ENCODE measurements at places on chromosomes 7 and 10.

DNA sequence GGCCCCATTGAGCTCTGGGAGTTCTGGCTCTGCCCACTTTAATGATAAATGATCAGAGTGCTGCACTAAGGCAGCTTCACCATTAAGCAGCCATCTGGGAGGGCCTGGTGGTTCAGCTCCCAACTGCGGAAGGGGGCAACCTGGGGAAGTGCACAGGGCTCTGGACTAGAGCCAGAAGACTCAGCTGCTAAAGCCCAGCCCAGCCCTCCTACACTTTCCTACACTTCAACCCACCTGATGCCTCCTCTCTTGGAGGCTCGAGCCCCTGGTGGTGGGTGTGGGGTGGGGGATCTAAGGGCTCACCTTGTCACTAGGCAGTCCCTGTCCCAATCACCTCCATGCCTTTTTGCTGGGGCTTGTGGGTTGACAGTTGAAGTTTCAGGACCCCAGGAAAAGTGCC lies 60.6 kb upstream of the ANTXRL start:
- DNase-seq: no peak

GRCh38 chr7:83469076-83469475 lies 179.9 kb downstream of the SEMA3E start:
- no peak for DNase-seq

GRCh38 chr10:112356686-112357085 lies 17.2 kb upstream of the ACSL5 start:
- DNase-seq: no peak

DNA sequence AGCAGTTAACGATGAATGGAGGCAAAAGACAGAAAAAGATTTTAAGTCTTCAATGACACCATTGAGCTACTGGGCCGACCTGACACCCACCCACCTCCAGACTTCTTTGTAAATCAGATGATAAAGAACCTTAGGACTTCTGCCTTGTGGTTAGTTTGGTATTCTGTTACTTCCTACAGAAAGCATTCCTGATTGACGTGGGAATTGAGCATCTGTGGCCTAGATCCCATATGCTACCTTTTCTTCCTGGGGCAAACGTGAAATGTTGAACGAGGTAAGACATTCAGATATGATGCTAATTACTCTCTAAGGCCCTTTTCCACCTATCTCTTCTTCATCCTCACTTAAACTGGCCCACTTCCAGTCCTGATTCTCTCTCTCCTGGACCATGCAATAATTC lies 10.2 kb downstream of the PRLHR start:
- DNase-seq: no peak

DNA sequence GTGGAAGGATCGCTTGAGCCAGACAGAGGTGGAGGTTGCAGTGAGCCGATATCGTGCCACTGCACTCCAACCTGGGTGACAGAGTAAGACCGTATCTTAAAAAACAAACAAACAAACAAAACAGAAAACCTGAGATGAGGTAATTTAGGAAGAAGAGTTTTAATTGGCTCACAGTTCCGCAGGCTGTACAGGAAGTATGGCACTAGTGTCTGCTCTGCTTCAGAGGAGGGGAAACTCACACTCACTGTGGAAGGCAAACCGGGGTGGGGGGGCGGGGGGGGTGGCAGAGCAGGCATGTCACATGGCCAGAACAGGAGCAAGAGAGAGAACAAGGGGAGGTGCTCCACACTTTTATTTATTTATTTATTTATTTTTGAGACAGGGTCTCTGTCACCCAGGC lies 5.1 kb downstream of the UBE2D4 start:
- no peak for DNase-seq

GRCh38 chr7:1244700-1245523 lies 12.2 kb downstream of the UNCX start:
- DNase-seq: no peak

- no peak for DNase-seq
These were observed 36.6 kb downstream of the SCIN start for GRCh38 chr7:12607134-12607533.

GRCh38 chr10:20110125-20111100 lies 294.2 kb downstream of the PLXDC2 start:
- no peak for DNase-seq

GRCh38 chr7:1425292-1426136 lies 33.8 kb downstream of the MICALL2 start:
- DNase-seq: no peak

- no peak for DNase-seq
These were observed 275.4 kb downstream of the GLRX3 start for GRCh38 chr10:130411496-130412085.

- DNase-seq: no peak
These were observed 103.7 kb downstream of the KCNMA1 start for GRCh38 chr10:77533887-77534278.

DNA sequence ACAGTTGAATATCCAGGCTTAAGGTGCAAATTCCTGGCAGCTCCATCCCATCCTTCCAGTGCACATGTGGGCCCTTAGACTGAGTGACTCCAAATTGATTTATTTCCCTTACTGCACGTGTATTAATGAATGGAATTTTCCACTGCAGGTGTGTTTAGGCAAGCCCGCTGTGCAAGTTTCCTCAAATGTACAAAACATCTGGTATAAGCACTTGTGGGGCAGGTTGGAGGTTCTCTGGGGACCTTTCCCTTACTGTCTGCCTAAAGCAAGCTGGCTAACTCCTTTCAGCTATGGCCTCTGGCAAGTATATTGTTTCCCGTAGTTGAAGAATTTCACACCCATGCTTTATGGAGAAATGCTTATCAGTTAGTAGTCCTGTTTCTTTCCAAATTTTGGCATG lies 25.3 kb upstream of the GIMAP6 start:
- DNase-seq: no peak

DNA sequence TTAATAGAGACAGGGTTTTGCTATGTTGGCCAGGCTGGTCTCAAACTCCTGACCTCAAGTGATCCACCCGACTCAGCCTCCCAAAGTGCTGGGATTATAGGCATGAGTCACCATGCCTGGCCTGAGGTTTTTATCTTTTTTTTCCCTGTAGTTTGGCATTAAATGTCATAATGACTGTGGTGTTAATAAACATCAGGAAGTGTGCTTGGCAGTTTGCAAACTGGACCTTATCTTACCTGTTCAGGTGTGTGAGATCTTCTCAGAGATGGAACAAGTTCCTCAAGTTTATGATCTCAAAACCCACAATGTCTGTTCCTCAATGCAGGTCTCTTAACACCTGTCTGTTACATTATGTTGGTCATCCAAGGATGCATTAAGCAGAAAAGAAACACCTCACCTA lies 80.0 kb downstream of the ARID5B start:
- no peak for DNase-seq

DNA sequence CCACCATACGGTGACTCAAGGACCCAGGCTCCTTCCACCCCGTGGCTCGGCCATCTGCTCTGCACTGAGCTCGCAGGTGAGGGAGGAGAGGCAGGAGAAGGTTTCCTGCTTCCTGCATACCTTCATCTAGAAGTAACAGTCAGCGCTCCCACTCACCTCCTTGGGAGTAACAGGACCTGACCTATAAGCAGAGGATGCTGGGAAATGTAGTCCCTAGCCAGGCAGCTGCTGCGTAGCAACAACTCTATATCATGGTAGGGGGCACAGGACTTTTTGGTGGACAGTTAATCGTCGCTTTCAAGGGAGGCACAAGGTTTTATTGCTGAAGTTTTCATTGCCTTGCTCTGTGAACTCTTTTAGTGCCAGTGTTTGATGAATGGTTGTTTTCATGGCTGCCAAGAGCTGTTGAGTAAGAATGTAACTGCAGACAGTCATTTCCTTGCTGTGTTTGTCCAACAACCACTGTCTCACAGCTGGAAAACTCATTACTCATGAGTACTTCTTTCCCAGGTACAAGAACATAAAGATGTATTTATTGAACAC lies 10.2 kb upstream of the ZFYVE27 start:
- no peak for DNase-seq

DNA sequence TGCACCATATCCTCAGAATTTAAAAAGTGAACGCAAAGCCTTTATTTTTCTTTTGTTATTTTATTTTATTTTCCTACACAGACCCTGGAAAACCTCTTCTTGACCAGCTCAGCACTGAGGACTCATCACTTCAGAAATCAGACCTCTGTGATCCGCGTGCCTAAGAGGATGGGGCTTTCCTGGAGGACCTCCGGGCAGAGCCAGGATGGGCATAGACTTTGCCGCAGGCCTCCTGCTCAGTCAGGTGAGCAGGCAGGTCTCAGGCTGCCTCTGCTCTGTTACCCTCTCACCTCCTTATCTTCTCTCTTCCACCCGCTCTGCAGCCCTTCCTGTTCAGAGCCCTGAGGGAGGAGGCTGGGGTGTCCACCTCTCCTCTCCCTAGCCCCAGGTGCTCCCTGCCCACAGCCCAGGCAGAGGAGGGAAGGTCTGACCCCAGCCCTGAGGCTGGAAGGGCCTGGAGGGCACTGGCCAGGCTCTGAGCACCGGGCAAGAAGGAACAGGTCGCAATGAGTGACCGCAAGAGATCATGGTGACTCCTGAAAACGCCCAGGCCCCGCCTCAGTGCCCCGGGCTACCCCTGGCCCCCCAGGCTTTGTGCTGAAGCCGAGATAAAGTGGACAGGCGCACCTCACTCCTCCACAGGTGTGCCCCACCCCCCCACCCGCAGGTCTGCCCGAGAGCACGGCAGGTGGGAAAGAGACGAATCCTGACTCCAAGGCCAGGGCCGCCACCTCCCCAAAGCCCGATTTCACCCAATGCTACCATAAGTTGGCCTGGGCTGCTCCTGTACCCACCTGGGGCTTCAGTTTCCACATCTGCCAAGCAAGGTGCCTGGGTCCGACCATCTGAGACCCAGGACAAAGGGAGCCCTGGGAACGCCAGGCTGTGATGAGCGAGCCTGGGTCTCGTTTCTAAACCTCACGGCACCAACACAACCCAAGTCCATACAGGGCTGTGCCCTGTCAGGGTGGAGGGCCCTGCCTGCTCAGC lies 2.8 kb downstream of the CALML5 start:
- DNase-seq: no peak

Data from GDM1 (cell line).